Renal pelvis (tissue), 12 donors: ENCODE measurements at places on chromosomes 13 and 19.

DNA sequence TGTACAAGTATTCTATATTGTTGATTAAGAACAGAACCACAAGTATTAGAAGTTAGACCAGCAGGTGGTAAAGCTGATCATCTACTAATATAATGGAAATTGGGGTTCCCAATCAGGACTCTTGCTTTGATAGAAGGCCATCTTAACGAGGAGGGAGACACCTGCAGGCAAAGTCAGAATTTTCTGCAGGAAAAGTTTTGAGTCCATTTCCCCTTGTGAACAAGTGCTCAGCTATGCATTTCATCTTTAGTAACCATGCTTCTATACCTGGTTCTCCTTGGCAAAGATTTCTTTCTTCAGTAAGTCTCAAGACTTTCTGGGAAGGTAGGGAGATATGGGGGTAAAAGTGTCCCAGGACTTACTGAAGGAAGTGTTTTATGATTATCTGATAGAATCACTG lies 36.1 kb upstream of the USPL1 start:
- peak; percentile 5 for DNase-seq

DNA sequence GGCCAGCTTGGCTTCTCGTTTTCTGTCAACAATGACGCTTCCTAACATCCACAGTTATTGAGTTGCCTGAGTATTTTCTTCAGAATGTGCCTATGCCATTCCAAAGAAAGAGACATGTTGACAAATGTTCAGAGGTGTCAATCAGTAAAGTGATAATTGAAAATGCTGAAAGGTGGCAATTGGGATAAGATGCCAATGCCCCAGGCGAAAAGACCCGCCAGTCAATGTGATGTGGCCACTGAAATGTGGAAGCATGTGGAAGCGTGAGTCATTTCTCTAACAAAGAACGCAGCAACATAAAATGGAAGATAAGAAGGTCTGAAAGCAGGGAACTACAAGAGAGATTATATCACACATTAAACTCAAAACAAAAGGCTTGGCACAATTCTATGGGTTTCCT lies 882.2 kb upstream of the SLC10A2 start:
- no peak for DNase-seq

GRCh38 chr13:47133011-47133445 lies 236.2 kb upstream of the HTR2A start:
- DNase-seq: no peak

GRCh38 chr19:3178377-3178972 lies at the start of gene S1PR4:
TSS of gene S1PR4 (plus strand) at chr19:3178769. CDS start at chr19:3178793, 24 bp downstream.
- no peak for DNase-seq

DNA sequence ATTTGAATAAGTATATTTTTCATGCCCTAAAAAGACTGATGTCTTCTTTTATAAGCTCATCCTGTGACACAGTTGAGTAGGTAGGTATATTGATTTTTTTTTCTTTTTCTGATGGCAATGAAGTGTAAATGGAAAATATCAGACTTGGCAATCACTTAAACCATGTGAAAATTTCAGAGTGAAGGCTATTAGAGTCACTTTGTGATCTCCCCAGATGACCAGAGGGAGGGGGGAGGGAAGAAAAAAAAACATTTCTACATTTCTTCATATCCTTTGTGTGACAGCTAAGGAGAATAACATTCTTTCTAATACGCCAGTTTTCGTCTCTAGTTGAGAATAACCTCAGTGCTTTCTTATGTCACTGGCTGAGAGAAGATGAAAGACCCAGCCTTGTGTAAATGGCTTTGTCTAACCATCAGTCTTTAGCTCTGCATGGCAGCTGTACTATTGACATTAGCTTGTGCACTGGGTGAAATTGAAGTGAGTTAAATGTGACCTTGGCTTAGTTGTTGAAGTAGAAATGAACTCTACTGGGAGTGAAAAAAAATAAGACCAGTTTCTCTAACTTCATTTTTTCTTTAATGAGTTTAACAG lies 332.1 kb upstream of the DACH1 start:
- no peak for DNase-seq
